ENCODE measurements at places on chromosomes 1 and 21.

DNA sequence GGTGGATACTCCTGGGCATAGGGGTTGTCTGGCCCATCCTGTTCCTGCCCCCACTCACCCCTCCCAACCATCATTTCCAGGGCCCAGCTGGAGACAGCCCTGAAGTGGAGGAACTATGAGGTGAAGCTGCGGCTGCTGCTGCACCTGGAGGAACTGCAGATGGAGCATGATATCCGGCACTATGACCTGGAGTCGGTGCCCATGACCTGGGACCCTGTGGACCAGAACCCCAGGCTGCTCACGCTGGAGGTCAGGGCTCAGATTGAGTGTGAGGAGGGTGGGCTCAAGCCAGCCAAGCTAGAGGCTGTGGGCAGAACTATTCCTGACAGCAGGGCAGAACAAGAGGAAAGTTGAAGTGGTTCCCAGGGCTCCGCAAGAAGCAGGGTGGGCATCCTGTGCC lies 14.2 kb downstream of the RHOC start:
- no peak for DNase-seq

DNA sequence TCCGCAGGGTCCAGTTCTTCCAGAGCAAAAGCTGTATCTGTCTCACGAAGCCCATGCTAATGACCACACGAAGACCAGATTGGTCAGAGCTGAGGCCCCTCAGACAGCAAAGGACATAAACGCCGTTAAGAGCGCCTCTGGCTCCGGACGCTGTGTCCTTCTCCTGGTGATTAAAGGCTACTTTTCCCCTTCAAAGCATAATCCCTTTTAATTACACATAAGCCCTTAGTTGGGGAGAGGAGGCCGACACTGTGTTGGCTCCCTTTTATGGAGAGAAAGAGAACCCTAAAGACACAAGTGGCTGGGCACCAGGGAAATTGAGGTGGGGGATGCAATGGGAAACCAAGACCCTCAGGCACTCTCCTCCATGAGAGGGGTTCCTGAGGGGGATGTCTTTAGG lies at the start of gene ABCA4:
ABCA4 (minus strand) TSS at position 158 of the 400 bp plus-strand sequence; CDS start at position 55, 103 bp downstream.
- DNase-seq, result no peak

GRCh38 chr1:178941849-178942248 lies 71.0 kb upstream of the ANGPTL1 start:
- DNase-seq, result peak; percentile 19

GRCh38 chr1:7578206-7578605 lies 192.9 kb upstream of the VAMP3 start:
- no peak for DNase-seq

DNA sequence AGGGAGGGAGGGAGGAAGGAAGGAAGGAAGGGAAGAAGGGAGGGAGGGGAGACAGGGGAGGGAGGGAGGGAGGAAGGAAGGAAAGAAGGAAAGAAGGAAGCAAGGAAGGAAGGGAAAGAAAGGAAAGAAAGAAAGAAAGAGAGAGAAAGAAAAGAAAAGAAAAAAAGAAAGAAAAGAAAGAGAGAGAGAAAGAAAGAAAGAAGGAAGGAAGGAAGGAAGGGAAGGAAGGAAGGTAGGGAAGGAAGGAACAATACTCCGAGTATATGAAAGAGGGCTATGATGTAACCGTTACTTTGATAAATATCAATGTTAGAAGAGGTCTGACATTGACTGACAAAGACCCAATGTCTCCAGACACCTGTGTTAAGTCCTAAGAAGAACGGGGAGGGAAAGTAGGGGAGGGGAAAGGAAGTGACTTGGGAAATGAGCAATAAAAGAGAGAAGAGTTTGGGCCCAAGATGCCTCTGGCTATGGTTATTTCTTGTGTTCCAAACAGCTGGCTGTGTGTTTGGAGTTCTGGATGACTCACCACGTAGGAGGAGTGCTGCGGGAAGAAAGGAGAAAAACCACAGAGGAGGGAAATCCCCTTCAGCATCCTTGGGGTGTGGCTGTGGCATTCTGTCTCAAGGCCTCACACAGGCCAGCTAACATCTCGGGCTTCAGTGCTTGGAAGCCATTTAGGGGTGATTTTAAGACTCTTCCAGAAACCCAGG lies 37.0 kb upstream of the RXRG start:
- DNase-seq, result peak; percentile 86

DNA sequence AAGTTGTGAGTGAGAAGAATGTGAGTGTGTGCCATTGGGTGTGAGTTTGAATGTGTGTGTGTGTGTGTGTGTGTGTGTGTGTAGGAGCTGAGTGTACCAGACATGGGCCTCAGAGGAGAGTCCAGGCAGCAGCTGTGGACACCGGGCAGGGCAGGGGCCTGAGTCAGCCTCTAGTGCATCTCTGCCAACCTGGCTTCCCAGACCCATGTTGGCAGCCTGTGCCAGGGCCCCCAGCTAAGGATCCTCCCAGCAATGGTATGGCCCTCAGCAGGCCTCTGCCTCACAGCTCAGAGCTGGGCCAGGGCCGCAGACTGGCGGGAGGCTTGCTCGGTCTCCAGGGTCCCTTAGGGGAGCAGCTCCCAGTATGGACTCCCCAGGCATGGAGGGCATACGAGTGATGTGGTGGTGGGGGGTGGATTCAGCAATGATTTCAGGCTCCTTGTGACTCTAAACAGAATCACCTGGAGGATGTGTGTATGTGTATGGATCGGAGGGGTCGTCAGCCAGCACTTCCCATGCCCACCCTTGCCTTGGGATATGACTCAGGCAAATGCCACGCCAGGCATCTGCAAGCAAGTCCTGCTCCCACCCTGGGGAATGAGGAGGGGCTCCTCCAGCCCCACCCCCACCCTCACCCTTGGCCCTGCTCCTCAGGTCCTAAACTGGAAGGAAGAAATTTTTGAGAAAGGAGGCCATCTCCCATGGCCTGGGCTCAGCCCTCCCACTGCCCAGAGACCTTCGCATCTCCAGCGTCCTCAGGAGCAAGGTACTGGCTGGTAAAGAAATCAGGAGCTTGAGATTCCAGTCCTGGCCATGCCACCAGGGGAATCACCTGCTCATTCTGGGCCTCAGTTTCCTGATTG lies 1.8 kb upstream of the FOXO6 start:
- DNase-seq, result peak; percentile 33

DNA sequence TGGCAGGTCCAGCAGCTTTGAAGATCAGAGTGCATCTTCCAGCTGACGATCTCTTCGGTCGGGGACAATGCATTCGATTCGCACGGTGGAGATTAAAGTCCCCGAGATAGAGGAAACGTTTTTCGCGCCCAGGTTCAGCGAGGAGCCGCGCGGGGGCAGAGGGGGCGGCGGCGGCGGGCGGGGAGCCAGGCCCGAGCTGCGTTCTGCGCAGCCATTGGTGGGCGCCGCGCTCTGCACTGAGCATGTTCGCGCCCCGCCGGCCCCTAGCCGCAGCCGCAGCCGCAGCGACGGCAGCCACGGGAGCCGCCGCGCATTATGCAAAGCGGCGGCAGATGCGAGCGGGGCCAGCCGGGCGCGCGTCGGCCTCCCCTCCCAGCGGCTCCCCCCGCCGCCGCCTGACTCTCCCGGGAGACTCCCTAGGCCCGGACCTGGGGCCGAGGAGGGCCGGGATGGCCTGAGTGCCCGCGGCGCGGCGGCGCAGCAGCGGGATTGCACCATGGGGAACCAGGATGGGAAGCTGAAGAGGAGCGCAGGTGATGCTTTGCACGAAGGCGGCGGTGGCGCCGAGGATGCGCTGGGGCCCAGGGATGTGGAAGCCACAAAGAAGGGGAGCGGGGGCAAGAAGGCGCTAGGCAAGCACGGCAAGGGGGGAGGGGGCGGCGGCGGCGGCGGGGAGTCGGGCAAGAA lies at the start of gene FMN2:
FMN2 (plus strand) TSS at position 270 of the 687 bp plus-strand sequence; CDS start at position 497, 227 bp downstream.
- peak; percentile 77 for DNase-seq

GRCh38 chr1:56577406-56578137 lies 1.8 kb downstream of the PLPP3 start:
- no peak for DNase-seq

GRCh38 chr1:22839806-22840205 lies 129.2 kb downstream of the EPHB2 start:
- DNase-seq, result no peak

- peak; percentile 7 for DNase-seq
Measured at GRCh38 chr1:210464519-210465039, 135.9 kb downstream of the HHAT start.

DNA sequence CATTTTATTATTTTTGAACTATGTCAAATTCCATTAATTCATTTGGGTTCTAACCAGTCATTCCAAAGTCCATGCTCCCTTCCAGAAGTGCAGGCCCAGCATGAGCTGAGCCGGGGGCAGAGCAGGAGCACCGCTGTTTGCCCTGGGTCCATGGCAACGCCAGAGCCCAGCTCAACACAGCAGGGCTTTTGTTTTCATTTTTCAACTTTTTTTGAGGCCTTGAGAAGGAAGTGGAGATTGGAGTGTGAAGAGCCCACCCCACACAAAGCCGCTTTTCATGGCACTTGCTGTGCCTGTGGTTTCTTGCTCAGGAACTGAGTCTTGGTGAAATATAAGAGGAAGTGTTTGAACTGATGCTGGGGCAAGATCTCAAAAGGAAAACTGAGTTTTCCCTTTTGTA lies 13.2 kb upstream of the PRMT2 start:
- DNase-seq, result no peak

GRCh38 chr1:38870996-38871395 lies 2.2 kb downstream of the MYCBP start:
- no peak for DNase-seq

DNA sequence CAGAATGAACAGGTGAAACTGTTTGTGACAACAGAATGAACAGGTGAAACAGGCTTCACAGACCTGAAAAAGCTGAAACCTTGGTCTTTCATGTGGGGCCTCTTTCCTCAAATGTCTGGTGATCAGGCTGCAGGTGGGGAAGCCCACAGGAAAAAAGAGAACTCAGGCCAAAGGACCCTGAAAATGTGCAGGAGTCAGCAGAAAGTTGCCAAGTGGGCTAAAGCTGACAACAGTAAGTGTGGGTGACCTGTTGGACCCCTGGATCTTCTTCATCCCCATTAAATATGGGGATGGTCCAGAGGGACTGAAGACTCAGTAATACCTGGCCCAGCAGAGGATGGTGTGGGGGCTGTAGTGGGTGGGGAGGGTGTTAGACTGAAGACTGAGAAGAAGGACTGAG lies 9.1 kb upstream of the CHIT1 start:
- DNase-seq, result no peak

- peak; percentile 48 for DNase-seq
Measured at GRCh38 chr21:39715804-39716397, 29.1 kb upstream of the IGSF5 start.

GRCh38 chr1:115113766-115114165 lies 24.5 kb upstream of the TSPAN2 start:
- DNase-seq, result peak; percentile 30

- no peak for DNase-seq
Measured at GRCh38 chr1:228112617-228113016, 3.5 kb upstream of the MRPL55 start.

Measured in fibroblast of skin of right quadriceps (primary cell).